ENCODE measurements at places on chromosomes 4 and X.

GRCh38 chr4:71006203-71006907 lies 12.9 kb downstream of the DCK start:
- DNase-seq = no peak

GRCh38 chrX:106897259-106897658 lies 5.9 kb downstream of the RIPPLY1 start:
- no peak for DNase-seq

DNA sequence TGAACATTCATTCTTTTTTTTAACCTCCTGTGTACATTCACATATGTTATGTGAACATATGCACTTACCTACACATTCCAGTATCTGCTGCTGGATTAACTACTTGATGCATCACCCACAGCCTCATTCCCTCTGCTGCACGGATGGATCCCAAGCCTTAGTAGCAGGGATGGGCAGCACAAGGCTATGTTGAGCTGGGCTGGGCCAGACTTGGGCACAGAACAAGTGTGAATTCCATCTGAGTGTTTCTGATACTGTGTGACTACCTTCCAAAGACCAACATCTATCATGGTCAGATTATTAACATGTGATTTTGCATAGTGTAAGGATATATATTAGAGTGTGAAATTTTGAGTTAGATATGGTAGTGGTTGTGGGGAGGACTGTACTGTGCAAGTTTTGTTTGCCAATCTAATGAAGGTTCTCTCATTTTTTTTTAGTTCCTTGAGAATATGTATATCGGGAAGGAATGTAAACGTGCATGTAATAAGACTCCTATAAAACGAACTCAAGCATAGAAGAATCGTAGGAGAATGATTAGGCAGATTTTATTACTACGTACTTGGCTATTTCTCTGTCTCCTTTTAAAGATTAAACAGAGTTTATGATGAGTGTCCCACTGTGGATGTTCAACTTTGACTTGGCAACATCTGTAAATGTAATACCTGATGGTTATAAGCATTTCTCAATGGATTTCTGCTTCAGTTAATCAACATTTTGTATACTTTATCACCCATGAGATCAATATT lies 23.4 kb upstream of the STBD1 start:
- DNase-seq = no peak

DNA sequence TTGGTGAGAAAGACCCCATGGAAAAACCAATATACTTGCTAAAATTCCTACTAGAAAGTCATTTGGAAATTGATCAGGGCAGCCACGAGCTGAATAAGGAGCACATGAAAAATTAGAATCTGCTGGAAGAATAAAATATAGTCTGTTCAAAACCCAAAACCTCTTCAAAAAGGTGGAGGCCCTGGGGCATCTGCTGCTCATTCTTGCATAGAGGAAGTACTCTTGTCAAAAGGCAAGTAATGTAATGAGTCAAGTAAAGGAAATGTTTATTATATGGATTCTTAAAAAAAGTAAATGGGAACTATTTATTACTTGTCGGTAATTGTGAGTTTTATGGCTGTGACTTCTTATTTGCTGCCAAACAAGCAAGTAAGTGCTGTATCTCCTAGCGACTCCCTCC lies 109.5 kb downstream of the GK start:
- DNase-seq = no peak

DNA sequence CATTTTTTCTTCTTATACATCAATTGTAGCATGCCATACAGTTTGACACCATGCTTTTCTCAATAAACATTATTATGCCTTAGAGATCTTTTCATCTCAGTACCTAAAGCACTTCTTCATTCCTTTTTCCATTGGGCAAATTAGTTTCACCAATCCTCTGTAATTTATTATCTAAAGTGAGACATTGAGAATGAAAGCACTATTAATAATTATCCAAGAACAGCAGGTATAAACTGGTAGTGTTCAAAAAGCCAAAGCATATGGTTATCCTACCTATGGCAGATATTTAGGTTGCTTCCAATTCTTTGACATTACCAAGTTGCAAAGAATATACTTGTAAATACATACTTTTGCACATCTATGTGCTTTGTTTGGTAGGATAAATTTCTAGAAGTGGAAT lies 15.6 kb downstream of the LAMTOR3 start:
- no peak for DNase-seq

DNA sequence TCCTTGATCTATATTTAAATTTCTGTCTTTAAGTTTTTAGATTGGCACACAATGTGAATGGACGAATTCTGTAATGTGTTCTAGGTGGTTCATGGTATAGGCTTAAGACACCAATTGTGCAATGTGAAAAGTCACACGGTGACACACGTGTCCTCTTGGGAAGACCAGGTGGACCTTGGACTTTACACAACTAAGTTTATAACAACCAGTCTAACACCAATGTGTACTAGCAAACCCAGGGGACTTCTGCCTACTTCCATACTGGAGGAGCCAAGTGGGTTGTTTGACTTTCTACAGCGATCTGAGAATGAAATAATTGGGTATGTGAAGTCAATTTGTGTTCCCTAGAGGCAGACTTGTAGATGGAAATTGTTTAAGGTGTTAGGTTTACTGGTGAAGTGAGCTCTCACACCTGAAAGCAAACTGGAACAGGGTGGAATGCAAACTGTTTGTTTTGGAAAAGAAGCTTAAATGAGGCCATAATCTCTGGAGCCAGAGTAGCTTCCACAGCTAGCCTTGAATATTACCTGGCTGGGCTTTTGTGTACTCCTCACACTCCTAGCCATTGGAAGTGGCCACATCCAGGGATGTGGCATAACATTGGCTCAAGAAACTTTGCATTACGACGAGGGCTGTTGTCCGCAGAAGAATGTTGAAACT lies 45.9 kb upstream of the WDR1 start:
- no peak for DNase-seq

DNA sequence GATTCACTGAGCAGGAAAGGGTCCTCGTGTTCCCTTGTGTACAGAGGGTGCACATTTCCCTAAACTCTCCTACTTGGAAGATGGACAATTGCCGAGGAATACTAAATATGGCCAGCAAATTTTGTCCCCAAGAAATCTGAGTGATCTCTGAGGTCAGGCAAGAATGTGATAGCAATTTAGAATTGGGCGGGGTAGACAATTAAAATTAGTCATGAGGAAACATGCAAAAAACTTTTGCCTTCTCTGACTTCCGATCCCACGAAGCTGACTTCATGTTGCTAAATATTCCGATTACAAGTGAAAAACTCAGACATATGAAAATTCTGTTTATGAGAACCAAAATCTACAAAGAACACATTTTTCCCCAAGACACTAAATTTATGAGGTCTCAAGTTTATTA lies 453.9 kb upstream of the ZFP42 start:
- no peak for DNase-seq

GRCh38 chr4:183364025-183364424 lies 41.8 kb upstream of the CLDN24 start:
- no peak for DNase-seq

DNA sequence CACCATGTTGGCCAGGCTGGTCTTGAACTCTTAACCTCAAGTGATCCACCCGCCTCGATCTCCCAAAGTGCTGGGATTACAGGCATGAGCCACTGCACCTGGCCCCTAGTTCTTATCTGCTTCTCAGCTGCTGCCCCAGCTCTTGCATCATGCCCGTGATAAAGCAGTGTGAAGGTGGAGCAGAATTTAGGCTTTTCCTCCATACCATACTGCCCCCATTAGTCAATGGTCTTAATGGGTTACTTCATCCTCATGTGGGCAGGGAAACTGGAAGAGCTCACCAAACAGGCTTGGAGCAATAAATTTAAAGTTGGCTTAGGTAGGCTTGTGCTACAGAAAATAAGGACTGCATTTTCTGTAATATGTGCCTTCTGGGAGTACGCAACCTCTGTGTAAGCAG lies 636.9 kb upstream of the BOD1L1 start:
- no peak for DNase-seq

- DNase-seq = no peak
Observed at GRCh38 chr4:67141586-67141985, 403.7 kb downstream of the CENPC start.

- DNase-seq = no peak
Observed at GRCh38 chrX:87805829-87806490, 288.4 kb downstream of the KLHL4 start.

- no peak for DNase-seq
Observed at GRCh38 chr4:524196-524595, 25.2 kb downstream of the PIGG start.

DNA sequence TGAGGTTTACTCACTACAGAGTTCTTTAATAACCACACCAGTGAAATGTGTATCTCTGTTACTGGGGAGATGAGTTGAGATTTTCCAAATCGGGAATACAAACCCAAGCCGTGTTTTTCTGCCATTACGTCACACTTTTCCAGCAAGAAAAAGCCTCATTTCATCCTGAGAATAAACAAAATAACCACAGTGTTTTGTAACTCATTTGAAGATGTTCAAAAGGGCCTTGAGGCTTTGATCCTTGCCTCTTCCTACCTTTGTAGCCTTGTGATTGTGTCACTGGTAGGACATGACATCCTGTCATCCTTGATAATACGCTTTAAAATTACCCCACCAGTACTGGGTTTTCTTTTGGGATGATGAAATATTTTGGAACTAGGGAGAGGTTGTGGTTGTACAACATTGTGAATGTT lies 2.9 kb downstream of the USP11 start:
- no peak for DNase-seq

- DNase-seq = no peak
Observed at GRCh38 chrX:38806875-38807621, 5.8 kb downstream of the MID1IP1 start.

DNA sequence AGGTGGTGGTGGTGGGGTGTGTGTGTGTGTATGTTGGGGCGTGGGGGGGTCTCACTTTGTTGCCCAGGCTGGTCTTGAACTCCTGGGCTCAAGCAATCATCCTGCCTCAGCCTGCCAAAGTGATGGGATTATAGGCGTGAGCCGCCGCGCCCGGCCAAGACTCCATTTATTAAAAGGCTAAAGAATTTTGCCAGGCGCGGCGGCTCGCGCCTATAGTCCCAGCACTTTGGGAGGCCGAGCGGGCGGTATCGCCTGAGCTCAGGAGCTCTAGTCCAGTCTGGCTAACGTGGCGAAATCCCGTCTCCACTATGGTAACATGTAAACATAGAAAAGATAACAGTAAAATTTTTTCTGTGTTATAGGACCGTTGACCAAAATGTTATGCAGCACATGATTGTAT lies 3.7 kb upstream of the UBA1 start:
- no peak for DNase-seq

DNA sequence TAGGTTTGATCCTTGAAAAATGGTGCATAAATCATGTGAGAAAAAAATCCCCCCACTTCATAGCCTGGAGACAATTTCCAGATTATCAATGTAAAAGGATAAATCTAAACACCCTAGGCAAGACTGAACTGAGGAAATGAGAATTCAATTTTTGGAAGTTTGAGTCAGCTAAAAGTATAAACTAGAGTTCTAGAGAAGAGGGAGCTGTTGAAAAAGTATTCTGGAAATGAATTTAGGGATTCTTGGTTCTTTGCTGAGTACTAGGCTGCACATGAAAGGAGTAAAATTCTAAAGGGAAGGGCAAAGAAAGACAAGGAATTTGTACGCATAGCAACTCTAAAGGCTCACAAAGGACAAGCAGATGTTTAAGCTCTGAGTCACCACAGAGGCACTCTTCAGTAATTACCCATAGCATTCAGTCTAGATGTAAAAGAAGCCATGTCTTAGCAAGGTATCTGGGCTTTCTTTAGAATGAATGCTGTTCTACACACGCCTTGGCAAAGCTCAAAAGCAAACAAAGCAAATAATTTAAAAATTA lies 896.5 kb downstream of the PDHA2 start:
- DNase-seq = no peak

DNA sequence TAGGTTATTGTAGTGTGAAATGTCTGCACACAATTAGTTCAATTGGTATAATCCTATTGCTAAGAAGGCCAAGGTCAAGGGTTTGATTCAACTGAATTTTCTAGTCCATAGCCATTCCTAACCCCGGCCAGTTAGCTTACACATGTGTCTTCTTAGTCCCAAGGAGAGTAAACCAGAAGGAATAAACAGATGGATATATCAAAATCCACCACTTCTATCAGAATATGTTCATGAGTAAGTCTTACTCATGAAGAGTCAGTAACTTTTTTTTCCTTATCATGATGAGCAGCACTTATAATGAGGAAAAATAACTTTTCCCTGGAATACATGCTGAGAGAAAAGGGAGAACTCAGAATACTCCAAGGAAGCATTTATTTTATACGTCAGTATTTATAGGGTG lies 9.5 kb downstream of the HHIP start:
- DNase-seq = no peak

DNA sequence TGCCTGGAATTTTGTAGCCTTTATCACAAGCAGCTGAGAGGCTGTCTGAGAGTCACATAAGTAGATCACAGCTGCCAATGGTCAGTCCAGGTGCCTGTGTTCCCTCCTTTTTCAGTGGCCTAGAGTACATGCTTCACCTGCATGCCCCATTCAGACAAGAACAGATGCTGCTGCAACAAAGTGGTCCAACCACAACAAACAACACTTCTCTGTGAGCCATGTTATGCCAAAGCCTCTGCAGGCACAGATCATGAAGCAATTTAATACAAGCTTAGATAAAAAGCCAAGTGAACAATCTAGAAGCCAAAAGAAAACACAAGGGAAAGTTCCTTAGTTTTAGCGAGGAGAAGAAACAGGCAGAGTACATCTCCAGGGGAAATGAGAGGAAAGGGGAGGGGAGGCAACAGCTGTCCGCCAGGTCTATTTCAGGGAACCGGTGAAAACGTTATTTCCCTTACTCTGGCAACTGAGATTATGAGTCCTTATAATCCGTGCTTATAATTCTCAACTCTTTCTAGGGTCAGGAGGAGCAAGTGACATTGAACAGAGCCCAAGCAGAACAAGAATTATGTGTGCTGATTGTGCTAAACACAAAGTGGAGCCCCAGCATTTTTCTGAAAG lies 92.6 kb downstream of the TSPAN5 start:
- no peak for DNase-seq

DNA sequence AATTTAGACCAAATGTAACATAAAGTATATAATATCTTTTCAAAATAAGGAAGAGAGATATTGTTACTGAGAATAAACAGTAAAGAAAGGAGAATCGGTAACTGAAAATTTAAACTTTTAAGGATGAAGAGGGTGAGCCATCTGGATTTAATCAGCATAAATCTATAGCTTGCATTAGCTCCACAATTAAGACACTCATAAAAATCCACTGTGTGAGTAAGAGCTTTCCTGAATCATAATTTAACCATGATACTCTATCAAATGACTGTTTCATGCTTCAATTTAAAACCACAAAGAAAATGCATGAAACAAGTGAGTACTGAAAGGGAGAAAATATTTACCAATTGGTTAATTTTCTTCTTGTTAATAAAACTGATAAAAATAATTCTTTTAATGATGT lies 951.5 kb upstream of the SLIT2 start:
- DNase-seq = no peak

DNA sequence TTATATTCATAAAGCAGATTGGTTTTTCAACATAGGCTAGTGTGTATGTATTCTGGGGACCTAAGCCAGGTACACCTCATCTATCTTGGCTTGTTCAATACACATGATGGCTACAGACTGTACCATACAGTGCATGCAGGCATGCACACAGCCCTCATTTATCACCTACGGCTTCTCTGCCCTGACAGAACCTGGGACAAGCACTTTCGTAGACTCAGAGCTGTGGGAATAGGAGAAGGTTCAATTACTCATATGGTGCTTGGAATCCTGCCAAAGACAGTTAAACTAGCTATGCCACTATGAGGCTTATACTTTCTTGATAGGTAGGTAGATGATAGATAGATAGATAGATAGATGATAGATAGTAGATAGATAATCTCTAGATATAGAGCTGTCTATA lies 457.2 kb downstream of the GALNTL6 start:
- no peak for DNase-seq
